ENCODE measurements at places on chromosomes 11 and 22. TPM values are rescaled to one million over a fixed set of nuclear protein-coding genes. Genes with fewer than 3 reads are reported as not detected.

The FAM180B gene
- 0.47 TPM for polyA plus RNA-seq

The OVOL1 gene
- polyA plus RNA-seq = 11.3 TPM

The TIGD3 gene
- polyA plus RNA-seq = 0.90 TPM

The C11orf97 gene
- 0.30 TPM for polyA plus RNA-seq

The FAT3 gene
- polyA plus RNA-seq = 14.5 TPM

The NUP98 gene
- 57.0 TPM for polyA plus RNA-seq

The PANX3 gene
- polyA plus RNA-seq = not detected

GRCh38 chr11:2175659-2176058 is 4.0 kb upstream of the TH start:
- DNase-seq = no peak

DNA sequence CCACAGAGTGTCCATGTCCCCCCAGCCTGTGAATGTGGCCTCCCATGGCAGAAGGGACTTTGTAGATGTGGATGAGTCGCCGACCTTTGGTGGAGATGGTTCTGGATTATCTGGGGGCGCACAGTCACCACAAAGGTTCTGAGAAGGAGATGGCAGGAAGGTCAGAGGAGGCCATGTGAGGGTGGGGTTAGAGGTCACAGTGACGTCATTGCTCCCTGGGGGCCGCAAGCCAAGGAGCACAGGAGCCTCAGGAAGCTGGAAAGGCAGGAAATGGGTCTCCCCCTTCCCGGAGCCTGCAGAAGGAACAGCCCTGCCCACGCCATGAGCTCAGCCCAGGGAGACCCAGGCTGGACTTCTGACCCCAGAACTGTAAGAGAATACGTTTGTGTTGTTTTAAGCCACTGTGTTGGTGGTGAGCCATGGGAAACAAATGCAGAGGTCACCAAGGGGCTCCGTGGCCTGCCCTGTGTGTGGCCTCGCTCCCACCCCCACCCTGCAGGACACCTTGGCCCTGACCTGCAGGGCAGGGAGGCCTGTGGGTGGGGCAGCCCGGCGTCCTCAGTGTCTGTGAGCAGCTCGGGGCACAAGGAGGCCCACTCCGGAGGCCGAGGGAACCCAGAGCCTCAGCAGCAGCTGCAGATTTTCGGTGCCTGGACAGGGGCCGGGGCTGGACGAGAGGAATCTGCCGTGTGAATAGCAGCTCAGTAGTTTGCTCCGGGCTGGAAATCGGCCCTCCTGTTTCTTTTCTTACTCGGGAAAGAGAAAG is 32.1 kb downstream of the GRAMD4 start:
- no peak for DNase-seq

DNA sequence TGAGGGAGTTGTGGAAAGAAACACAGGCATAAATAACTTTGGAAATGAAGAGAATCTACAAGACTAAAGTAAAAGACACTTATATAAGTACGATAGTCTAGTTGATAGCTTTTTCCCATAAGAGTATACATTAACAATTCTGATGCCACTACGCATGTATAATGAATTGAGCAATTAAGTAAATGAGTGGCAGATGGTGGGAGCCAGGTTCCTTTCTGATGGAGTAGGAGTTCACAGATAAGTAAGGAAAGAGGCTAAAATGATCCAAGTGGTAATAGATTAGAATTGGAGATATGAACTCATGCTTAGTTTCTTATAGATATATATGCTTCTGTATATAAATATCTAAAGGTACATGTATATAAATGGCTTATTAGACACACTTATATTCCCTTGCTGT is 368.3 kb downstream of the FAM181B start:
- DNase-seq = no peak

DNA sequence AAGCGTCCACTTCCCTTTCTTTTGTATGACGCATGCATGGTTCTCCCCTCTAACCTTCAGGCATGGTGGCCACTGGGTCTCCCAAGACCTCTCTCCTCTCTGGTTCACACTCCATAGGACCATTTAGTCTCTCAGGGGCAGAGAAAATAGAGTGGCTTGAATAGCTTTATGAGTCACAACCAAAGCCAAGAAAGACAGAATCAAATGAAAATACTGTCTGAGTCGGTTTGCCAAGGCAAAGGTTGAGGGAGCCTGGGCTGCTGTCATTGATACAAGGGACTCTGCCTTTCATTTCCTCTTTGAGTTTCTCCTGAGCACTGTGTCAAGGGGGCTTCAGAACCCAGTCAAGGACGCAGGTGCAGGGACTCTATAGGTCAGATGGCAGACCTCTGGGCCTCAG is 44.2 kb downstream of the TENM4 start:
- DNase-seq = no peak

- DNase-seq = no peak
These were observed 60.4 kb downstream of the TECTA start for GRCh38 chr11:121161349-121161917.

GRCh38 chr11:19307498-19307897 is 66.8 kb upstream of the E2F8 start:
- no peak for DNase-seq

DNA sequence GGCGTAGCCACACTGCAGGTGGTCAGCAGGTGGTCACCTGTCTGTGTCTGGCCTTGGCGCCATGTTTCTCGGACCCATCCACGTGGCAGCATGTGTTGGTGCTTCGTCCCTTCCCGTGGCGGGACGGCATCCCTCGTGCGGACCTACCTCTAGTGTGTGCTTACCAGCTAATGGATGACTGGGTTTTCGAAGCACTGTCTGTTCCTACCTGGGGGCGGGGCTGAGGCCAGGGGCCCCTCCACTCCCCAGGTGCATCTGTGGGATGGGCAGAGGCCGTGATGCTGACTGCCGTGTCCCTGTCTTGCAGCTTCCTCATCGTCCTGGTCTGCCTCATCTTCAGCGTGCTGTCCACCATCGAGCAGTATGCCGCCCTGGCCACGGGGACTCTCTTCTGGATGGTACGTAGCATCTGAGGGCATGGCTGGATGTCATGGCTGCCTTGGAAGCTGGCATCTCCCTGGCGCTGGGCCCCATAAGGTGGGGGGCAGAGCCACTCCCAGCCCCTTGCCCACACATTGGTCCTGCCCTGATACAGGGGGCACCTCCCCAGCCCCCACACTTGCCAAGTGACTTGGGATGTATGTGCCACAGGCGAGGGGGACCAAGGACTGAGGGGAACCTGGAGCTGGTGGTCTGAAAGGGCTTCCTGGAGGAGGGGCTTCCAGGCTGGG is 82.9 kb downstream of the KCNQ1 start:
- DNase-seq = no peak

DNA sequence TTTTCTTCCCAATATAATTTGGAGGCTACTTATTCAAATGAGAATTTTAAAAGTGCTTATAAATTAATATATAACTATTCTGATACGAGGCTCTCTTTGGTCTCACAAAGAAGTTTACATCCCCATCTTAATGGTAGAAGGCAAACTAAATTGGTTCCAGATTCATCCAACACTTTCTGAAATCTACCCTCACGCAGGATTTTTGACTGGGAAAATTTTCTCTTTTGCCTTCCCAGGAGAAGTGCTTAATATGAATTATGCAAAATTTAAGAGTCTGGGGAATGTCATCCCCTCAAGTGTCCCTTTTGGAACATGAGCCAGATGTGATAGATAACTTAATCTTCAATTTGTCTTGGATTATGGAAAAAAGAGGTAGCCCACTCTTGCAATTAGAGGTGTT is at the start of gene OR4C11:
Gene OR4C11, minus strand, starts transcription at position 101 of the 400 bp plus-strand sequence. CDS start 3,272 bp downstream, outside the sequence.
- DNase-seq = no peak

GRCh38 chr11:89583580-89583979 is 92.4 kb upstream of the NOX4 start:
- no peak for DNase-seq

GRCh38 chr22:17104336-17104935 is 16.7 kb downstream of the TMEM121B start:
- DNase-seq = no peak

DNA sequence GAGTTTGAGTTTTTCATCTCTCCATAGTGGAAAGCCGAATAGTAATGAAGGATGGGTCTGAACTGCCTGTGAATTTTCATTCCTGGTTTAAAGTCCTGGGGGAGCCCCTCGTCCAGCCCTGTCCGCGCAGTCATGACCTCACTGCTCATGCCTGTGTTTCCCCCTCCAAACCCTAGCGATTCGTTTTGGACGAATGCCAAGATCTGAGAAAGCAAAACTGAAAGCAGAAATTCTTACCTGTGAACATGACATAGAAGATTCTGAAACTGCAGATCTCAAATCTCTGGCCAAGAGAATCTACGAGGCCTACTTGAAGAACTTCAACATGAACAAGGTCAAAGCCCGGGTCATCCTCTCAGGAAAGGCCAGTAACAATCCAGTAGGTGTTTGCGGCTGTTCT is 30.5 kb downstream of the CDPF1 start:
- DNase-seq = no peak

- DNase-seq = no peak
These were observed 52.5 kb upstream of the TTC12 start for GRCh38 chr11:113261709-113262475.

- DNase-seq = no peak
These were observed 4.6 kb downstream of the CARD10 start for GRCh38 chr22:37514526-37515051.

DNA sequence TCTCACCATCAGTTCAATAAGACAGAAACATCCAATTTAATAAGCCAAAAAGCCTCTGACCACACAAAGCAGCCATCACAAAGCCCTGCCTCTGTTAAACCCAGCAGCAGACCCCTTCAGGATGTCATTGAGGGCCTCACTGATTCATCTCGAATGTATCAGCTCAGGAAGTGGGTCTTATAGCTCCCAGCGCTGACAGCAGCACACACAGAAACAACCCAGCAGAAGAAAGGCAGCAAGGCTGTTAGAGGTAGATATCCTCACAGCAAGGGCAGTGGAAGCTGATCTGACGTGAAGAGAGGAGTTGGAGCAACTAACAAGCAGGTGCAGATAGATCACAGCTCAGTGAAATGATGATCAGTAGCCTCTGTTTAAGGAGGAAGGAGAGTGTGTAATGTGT is 86.2 kb upstream of the NCAM1 start:
- DNase-seq = no peak

DNA sequence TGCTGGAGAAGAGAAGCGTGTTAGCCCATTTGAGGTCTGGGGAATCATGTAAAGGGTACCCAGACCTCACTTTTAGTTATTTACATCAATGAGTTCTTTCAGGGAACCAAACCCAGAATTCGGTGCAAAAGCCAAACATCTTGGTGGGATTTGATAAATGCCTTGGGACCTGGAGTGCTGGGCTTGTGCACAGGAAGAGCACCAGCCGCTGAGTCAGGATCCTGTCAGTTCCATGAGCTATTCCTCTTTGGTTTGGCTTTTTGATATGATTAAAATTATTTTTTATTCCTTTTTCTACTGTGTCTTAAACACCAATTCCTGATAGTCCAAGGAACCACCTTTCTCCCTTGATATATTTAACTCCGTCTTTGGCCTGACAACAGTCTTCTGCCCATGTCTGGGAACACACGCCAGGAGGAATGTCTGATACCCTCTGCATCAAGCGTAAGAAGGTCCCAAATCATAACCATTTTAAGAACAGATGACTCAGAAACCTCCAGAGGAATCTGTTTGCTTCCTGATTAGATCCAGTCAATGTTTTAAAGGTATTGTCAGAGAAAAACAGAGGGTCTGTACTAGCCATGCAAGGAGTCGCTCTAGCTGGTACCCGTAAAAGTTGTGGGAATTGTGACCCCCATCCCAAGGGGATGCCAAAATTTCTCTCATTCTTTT is 65.2 kb downstream of the ALX4 start:
- no peak for DNase-seq

GRCh38 chr11:46463701-46464421 is 72.3 kb upstream of the CHRM4 start:
- DNase-seq = no peak

DNA sequence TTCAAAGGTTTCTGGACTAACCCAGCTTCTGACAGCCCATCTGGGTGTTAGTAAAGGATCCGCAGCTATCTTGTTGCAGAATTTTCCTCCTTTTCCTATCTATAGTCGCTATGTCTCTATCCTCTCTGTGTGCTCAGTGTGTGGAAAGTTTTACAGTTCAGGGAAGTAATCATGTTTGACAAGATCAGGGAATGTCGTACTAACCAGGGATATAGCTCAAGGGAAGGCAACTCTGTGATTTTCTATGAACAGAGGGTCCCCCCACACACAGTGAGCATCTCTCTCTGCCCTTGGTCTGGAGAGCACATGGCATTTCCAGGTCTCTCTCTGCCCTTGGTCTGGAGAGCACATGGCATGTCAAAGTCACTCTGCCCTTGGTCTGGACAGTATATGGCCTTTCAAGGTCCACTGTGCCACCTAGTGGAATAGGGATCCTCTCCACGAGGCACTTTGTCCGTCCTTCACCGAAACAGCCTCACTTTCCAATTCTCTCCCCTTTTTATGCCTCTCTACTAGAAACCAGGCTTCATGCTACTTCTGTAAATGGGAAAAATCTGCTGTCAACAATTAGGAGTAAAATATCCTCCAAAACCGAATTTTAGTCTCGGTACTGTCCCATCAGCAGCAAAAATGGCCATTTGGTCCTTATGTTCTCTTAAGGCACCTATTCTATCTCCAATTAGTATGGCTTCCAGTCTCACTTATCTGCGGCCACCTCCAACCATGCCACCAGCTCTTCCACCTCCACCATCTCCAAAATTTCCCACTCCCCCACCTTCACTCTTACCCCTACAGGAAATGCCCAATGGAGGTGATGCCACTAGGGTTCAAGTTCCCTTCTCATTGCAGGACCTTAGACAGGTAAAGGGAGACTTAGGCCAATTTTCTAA is 88.7 kb downstream of the IGLL5 start:
- DNase-seq = no peak

DNA sequence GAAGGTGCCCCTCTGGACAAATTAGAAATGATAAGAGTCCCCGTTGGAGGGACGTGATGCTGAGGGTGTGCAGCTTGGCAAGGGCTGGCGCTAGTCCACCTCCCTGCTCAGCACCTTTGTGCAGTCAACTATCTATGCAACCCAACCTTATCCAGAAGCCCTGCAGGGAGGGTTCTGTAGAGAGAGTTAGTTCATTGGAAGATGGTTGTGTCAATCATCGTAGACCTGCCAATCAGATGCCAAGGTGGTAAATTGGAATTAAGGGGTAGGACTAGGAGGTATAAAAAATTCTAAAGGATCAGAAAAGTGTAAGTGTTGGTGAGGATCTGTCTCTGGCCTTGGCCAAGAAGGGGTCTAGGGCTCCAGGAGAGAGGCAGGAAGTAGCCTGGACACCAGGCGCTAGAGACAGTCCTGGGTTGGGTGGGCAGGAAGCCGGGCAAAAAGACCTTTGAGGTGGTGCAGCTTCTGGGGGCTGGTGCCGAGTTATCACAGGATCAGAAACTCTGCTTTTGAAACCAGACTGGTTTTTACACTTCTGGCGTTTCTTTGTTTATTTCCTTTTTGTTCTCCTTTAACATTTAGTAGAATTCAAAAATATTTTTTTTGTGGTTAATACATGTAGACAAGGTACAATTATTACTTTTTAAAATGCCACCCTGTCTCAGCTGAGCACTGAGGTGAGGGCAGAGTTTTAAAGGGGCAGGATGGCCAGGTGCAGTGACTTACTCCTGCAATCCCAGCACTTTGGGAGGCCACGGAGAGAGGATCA is 1.6 kb downstream of the C1QTNF6 start:
- DNase-seq = no peak
